Midbrain (tissue), 1 donor: ENCODE measurements at places on chromosomes 12 and 14.

- DNase-seq: no peak
These were observed 29.0 kb upstream of the LUM start for GRCh38 chr12:91140026-91140931.

GRCh38 chr12:91182636-91183455, at the start of gene DCN:
Gene DCN (minus strand): TSS chr12:91182817. CDS start chr12:91178552, 4,265 bp downstream.
- DNase-seq: no peak

DNA sequence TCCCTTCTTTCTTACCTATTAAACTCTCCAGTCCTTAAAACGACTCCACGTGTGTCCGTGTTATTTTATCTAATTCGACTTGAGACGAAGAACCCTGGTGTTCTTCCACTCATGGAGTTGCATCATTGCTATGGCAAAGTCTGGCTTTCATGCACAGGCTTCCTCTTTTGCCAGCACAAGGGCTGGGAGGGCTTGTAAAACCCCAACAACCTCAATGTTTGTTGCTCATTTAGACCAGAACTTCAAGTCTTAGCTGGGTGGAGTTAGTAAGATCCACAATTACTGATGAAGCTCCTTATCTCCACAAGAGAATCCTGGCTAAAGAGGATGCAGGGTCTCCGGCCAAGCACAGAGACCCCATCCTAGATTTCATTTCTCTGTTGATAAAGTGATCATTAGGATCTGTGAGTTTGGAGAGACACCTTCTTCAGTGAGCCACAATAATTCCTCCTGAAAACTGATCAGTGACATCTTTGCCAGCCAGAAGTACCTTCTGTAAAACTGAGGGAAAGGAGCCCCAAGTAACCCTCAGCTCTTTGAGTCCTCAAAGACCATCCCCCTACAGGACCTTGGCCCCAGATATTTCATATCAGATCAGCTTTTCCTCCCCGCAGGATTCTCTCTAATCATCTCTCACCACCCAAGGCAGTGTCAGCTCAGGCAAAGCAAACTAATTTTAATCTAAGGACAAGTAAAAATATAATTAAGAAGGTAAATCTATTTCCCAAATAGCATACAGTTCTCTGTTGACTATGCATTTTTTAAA, 514.6 kb downstream of the FUT8 start:
- no peak for DNase-seq

- no peak for DNase-seq
These were observed 678.7 kb upstream of the TMEM132C start for GRCh38 chr12:127588249-127588648.

DNA sequence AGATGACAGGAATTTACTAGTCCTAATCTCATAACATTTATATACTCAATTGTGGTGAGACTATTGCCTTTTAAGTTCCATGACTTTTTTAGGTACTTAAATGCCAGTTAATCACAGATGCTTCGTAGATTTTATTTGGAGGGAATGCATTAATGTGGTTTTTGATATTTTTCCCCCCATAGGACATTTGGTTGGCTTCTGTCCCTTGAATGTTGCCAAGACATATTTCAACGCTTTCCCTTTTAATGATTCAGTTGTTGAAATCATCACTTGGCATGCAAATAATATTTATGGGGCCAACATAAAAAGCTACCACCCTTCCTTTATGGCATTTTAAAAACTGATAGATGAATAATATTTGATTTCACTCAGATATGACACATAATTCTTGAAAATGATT, 172.1 kb downstream of the ACSS3 start:
- no peak for DNase-seq

DNA sequence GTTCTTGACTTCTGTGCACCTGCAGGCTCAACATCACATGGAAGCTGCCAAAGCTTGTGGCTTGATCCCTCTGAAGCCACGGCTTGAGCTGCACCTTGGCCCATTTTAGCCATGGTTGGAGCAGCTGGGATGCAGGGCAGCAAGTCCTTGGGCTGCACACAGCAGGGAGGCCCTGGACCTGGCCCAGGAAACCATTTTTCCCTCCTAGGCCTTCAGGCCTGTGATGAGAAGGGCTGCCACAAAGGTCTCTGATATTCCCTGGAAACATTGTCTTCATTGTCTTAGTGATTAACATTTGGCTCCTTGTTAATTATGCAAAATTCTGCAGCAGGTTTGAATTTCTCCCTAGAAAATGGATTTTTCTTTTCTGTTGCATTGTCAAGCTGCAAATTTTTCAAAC, 394.1 kb upstream of the FAR2 start:
- DNase-seq: no peak

- DNase-seq: peak; percentile 49
These were observed 31.9 kb downstream of the GUCY2C start for GRCh38 chr12:14664434-14665023.

GRCh38 chr12:49021292-49021915, 2.8 kb upstream of the PRKAG1 start:
- no peak for DNase-seq

GRCh38 chr12:10182354-10183049, 3.7 kb downstream of the TMEM52B start:
- no peak for DNase-seq

DNA sequence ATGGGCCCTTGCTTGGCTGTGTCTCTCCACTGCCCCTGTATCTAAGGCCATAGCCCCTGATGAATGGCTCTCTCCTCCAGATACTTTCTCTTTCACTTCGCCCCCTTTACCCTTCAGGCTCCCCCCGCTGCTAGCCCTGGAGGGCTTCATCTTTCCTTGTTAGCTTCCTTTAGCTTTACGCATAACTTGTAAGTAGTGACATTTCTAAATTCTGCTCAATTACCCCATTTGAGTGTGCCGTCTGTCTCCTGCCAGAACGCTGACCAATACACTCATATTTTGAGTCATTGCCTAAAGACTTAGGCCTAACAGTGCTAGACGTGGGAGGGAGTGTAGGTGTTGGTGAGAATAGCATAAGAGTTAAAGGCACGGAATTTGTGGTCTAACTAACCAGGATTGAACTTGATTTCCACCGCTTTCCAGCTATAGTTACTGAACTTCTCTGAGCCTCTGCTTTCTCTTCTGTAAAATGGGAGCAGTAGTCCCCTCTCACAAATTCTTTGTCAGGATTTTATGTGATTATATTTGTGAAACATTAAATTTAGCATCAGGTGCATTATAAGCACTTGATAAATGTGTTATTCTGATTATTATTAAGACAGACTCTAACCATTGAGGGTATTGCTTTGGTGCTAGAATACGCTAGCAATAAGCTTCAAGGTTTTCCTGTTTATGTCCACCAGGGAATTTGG, 129.3 kb downstream of the ZFP36L1 start:
- DNase-seq: no peak

DNA sequence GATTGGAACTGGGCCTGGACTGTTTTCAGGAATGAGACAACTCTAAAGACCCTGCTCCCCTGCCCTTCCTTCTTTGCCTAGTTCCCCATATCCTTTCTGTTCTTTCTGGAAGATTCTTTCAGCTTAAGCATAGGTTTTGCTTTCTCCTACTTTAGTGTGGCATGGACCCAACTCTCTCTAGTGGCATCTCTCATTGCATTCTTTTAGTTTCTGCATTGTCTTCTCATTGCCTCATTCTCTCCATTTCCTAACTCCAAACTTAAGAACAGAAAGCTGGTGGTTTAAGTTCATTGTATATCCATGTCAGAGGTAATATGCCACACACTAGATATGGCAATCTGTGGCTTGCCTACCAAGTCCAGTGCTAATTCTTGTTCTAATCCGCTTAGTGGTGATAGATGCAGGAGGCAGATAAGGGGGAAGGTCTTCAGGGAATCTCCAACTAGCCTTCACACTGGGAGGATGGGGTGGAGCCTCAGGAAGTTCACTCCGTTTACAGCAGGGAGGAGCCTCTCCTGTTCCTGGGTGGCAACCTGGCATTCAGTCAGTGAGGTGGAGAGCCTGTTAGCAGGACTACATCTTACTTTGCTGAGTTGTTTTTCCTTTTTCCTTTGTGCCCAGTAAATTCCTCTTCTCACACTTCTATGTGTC, 165.1 kb upstream of the LMNTD1 start:
- DNase-seq: no peak

DNA sequence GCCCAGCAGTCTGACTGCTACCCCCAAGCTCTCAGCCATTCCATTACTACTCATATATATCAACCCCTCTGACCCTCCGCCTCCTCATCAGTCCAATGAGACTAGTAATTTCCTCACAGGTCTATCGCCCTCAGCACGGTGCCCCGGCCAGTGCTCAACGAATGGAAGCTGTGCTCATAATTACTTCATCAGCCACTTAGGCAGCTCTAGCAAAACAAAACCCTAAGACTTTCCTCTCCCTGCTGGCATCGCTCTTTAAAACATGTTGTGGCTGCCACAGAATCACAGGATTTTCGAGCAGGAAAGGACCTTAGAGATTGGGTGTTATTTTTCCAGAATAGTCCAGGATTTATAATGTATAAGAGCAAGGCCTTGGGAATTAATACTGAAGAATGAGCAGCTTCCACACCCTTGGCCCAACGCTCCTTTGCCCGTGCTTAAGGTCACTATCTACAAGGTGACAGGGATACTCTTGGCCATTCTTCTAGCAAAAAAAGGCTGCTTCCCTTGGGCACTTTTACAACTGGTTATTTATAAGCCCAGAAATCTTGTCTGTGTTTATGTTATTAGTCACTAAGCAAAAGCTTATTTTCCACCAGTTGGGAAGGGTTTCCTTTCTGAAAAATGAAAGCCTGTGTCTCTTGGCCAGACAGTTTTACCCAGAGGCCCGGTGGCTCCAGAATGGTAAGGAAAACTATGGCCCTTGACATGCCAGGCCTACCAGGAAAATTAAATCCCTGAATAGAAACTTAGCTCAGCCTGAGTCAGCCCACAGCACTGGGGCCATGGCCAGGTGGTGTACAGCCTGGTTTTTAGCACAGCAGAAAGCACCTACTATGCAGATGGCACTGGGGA, 47.9 kb downstream of the NUAK1 start:
- DNase-seq: no peak

DNA sequence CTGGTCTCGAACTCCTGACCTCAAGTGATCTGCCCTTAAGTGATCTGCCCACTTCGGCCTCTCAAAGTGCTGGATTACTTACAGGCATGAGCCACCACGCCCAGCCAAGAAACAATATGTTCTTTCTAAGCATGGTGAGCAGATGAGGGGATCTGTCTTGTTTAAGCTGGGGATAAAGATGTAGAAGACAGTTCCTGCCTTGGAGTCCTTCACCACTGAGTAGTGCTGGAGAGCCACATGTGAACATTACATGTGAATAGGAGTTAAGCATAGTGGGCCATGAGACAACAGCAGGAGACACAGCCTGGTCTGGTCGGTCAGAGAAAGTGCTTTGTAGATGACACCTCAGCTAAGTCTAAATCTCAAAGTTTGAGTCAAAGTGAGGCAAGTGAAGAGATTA, 26.0 kb downstream of the TMBIM6 start:
- DNase-seq: no peak

- no peak for DNase-seq
These were observed 26.8 kb upstream of the LYZ start for GRCh38 chr12:69321351-69321750.

DNA sequence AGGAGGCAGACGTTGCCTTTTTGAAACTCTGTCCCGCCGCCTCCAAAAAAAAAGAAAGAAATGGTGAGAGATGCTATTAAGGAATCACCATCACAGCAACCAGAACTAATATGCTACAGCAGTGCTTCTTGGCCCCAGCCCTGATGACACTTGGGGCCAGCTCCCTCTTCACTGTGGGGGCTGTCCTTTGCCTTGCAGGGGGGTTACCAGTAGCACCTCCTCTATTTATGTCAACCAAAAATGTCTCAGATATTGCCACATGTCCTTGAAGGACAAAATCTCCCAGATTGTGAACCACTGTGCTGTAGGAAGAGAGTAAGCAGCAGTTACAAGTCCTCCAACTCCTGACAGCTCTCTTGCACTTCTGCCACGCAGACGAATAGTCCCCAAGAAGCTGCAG, 76.4 kb downstream of the LRRC74A start:
- DNase-seq: no peak

DNA sequence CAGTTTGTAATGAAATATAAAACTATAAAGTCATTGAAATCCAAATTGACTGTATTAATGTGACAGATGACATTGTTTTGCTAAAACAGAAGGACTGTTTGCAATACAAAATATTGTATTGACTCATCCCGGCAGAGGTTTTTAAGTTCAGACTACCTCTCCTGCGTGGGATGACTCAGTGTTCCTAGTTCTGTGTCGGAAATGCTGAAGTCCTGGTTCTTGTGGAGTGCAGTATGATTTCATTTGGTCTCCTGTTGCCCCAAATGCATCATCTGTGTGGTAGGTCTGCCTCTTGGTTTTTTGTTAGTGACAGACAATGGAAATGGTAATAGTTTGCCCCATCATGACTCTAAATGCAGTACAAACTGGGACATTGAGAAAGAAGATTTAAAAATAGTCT, 27.8 kb downstream of the PELI2 start:
- no peak for DNase-seq

- DNase-seq: no peak
These were observed 232.6 kb downstream of the EFCAB11 start for GRCh38 chr14:89721956-89722355.
